Stimulated activated CD8-positive, alpha-beta memory T cell treated with anti-CD3 and anti-CD28 coated beads, Interleukin-2, amount 100 ng/mL, for 48 hours (primary cell): ENCODE measurements at places on chromosomes 5 and 9.
A peak's percentile ranks its signal among the peaks of the same experiment; 100 is the strongest.

- DNase-seq: no peak
These were observed 92.2 kb upstream of the CKMT2 start for GRCh38 chr5:81140943-81141342.

DNA sequence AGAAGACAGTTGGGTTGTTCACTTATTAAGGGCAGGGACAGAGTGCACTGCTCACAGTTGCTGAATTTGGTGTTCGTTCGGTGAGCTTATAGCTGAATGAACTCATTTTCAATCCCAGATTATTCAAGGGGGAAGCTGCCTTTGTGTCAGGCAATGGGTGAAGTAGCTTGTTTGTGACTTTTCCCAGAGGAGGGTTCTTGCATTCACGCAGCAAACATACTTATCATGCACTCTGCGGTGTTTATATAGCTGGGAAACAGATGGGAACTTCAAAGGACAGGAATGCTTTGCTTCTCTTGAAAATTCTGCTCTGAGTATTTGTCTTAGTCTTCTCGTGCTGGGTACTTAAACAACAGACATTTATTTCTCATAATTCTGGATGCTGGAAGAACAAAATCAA, 64.7 kb upstream of the ABCA1 start:
- no peak for DNase-seq

DNA sequence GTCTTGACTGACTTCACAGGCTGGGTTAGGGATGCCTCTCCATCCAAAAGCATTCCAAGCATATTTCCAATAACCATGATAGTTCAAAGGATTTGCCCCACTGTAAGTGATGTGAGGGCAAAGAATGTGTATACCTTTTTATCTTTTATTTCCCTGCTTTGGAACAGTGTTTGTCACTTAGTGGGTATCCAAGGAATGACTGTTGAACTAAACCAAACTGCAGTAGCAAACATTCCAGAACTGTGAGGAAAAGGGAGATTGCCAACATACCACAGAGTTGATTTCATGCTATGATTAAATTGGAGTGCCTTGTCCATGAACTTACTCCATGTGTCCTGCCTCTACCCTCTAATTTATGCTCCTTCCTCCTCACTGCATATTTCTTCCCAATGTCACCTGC, 400.0 kb downstream of the KIAA0825 start:
- no peak for DNase-seq

- DNase-seq: no peak
These were observed 76.9 kb upstream of the CDH6 start for GRCh38 chr5:31116466-31117031.

GRCh38 chr5:116442931-116443551, 131.6 kb downstream of the SEMA6A start:
- no peak for DNase-seq

DNA sequence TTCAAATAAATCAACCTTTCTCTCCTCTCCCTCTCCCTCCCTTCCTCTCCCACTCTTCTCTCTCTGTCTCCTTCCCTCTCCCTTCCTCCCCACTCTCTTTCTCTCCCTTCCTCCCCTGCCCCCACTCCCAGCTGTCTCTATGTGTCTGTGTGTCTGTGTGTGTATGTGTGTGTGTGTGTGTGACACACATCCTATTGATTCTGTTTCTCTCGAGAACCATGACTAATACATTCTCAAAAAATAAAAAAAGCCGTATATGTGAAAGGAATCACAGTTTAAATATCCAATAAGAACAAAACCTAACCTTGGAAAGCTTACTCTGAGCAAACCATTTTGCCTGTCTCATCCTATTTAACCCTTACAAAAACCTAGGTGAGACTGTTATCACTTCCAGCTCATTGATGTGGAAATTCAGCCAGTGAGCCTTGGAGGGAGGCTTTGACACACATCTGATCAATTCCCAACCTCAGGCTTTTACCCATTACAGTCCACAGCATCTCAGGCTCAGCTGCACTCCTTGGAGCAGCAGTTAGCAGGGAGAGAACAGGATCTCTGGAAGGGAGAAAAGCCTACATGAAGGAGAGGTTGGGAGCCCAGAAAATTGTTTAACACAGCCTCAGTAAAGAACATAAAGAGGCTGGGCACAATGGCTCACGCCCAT, 8.3 kb downstream of the HSD17B3 start:
- DNase-seq: no peak

GRCh38 chr5:3027866-3028635, 276.6 kb upstream of the IRX2 start:
- DNase-seq: no peak

- DNase-seq: no peak
These were observed 88.1 kb downstream of the ITGA1 start for GRCh38 chr5:52875827-52876226.

- no peak for DNase-seq
These were observed 40.4 kb upstream of the SMU1 start for GRCh38 chr9:33116860-33117259.

DNA sequence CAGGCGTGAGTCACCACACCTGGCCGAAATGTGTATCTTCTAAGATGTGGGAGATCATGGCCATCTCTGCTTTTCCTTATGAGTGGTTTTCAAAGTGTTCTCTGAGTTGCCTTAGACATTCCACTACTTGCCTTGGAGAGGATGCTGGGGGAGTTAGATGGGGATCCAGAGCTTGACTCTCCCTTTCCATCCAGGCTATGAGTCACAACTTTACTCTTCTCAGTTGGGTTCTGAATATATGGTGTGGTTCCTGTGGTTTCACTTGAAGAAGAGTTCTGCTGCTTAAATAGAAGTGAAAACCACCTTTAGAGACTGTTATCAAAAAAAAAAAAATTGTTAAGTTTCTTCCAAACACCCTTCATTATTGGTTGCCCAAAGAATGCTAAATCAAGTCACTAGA, 217.6 kb downstream of the ZNF608 start:
- DNase-seq: no peak

GRCh38 chr5:89265511-89266179, 382.7 kb upstream of the MEF2C start:
- DNase-seq: no peak

GRCh38 chr9:129320575-129321285, 142.7 kb upstream of the IER5L start:
- DNase-seq: no peak

- no peak for DNase-seq
These were observed 35.3 kb downstream of the HRH2 start for GRCh38 chr5:175692996-175693710.

GRCh38 chr9:34282096-34282495, 47.0 kb downstream of the KIF24 start:
- no peak for DNase-seq

DNA sequence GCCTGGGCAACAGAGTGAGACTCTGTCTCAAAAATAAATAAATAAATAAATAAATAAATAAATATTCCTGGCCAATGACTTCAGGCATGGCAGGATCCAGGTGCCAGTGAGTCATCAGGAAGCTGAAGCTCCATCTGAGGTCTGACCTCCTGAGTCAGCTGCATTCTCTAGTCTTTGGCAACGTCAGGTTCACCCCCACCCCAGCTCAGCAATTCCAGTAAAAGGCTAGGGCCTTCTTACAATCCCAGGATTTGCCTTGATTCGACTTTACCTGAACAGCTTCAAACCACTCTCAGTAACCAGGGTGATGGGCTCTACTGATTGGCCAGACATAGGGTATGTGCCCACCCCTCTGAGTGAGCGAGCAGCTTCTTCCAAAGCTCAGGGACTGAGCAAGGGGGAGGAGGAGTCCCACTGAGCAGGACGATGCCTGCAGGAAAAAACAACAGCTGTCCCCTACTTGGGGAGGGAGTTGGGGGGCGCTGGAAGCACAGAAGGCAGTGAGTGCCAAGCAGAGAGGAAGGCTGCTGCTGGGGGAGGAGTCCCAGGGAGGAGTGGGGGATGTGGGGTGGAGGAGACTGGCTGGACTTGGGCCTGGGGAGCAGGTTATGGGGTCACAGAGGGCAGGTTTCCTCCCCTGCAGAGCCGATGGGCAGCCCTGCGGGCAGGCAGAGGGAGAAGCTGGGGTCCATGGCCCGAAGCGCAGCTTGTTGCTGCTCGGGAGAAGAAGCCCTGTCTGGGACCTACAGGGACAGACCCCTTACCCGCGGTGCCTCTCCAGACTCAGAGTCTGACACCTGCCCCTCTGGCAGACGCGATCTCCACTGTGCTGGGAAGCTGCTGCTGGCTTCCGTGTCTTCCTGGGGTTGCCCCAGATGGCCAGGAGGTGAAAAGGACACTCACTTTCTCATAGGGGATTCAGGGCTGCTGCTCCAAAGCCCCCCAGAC, 25.9 kb upstream of the UNC5A start:
- no peak for DNase-seq

DNA sequence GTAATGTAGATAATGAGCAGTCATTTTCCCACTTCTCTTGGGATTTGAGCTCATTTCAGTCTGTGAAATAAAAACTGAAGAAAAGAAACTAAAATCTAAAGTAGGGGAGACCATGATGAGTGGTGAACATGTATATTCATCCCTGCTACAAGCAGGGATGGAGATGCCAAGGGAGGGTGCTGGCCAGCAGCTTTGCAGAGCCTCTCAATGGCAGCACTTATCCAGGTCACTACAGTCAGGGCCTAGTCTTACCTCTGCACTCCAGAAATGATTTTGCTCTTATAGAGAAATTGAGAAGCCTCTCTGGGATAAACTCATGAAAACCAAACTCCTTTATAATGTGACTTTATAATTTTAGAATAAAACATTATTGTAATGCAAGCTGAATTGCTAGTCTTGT, 317.6 kb downstream of the FBXL17 start:
- no peak for DNase-seq

DNA sequence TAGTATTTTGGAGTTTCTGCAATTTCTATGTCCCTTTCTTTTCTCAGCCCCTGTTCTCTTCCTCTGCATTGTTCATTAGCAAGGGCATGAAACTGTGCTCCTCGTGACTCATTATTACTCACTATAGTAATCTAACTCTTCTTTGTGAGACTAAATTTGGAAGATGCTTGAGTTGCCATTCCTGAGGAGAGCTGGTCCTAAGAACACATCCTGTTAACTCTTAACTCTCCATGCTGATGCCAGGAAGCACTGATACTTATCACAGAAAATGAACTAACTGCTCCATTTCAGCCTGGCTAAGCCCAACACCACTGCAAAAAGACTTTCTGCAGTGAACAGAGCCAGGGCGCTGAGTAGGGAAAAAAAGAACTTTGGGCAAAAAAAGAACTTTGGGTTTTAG, 10.6 kb upstream of the CSNK1A1 start:
- DNase-seq: no peak

- no peak for DNase-seq
These were observed 32.0 kb downstream of the SPIN1 start for GRCh38 chr9:88420227-88420626.

GRCh38 chr5:17305964-17306725, 88.7 kb downstream of the BASP1 start:
- no peak for DNase-seq

DNA sequence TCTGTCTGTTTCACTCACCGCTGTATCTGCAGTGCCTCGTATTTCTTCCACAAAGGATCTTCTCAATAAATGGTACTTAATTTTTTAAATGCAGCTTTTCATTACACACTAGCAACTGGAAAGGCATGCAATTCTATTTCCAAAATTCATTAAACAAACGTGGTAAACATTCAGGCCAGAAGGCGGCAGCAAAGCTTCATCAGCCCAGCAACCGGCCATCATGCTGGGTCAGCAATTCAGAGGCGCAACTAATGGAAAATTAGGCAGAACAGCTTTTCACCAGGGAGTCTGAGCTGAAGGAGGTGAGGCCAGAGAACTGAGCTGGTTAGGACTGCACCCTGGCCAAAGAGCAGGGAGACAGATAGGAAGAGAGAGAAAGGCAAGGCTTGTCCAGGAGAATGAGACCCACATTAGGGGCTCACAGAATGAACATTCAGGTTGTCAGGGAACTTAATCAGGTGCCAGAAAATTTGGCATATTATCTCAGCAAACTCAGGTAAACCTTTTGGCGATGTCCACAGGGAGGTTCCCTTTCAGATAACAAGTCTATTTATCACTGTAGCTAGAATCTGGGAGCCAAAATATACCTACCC, 17.7 kb upstream of the RNF180 start:
- no peak for DNase-seq

GRCh38 chr5:177350776-177351391, 584 bp downstream of the LMAN2 start:
- no peak for DNase-seq

- no peak for DNase-seq
These were observed 8.1 kb downstream of the LRRTM2 start for GRCh38 chr5:138867011-138867410.

DNA sequence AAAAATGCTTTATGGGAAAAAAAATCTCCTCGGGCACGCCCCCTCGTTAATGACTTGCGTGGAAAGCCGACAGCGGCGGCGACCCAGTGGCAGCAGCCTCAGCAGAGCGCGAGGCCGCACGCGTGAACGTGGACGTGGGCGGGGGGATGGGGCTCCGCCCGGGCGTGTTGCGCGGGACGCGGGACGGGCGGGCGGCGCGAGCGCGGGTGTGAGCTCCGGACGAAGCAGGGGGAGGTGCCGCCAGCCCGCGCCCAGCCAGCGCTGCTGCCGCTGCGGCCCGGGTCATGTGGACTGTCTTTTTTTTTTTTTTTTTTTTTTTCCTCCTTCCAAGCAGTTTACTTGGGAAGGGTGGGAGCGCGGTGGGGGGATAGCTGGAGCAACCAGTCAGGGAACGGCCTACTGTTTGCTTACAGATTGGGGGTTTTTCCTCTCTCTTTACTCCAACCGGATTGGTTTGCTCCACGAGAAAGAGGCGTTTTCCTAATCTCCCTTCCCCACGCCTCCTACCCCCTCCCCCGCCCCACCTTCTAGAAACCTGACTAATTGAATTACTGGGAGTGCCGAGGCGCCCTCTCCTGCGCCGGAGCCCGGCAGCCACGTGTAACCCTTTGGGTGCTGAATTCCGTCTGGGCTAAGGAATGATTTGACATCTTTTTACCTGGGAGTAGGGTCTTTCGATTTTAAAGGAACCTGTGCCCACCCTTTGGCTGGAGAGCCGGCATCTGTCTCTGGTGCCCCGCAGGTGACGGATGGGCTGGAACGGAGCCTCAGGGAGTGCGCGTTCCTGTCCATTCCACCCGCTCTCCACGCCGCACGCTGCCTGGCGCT, 1.7 kb upstream of the EFNA5 start:
- no peak for DNase-seq

DNA sequence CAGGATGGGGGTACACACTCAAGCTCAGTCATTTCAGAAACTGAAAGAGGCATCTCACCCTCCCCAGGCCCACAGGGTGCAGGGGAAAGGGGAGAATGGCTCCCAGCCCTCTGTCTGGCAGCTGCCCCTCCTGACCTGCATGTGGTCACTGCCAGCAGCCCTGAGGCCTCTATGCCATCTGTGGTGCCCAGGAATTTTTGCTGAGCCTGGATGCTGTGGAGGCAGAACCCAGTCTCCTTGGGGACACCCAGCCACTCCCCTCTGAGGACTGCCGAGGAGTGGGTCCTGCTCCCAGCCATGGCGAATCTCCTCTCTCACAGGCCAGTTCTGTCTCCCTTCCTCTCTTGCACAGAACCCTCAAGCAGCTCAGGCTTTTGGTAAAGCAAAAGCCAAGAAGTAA, 104.0 kb upstream of the ALDH1B1 start:
- DNase-seq: no peak

- DNase-seq: no peak
These were observed 10.0 kb upstream of the SLCO4C1 start for GRCh38 chr5:102306121-102306520.

GRCh38 chr9:93302586-93303257, 118.8 kb downstream of the WNK2 start:
- peak; percentile 21 for DNase-seq

GRCh38 chr5:99543841-99544240, 615.0 kb upstream of the CHD1 start:
- no peak for DNase-seq

GRCh38 chr9:136044971-136045594, 50.0 kb downstream of the NACC2 start:
- DNase-seq: no peak

- no peak for DNase-seq
These were observed 47.1 kb downstream of the SH3RF2 start for GRCh38 chr5:145983446-145983845.

GRCh38 chr5:134874831-134875655, 872 bp downstream of the TXNDC15 start:
- no peak for DNase-seq
